Nephron progenitor cell (in vitro differentiated cells): ENCODE measurements at places on chromosomes 7 and 10.

DNA sequence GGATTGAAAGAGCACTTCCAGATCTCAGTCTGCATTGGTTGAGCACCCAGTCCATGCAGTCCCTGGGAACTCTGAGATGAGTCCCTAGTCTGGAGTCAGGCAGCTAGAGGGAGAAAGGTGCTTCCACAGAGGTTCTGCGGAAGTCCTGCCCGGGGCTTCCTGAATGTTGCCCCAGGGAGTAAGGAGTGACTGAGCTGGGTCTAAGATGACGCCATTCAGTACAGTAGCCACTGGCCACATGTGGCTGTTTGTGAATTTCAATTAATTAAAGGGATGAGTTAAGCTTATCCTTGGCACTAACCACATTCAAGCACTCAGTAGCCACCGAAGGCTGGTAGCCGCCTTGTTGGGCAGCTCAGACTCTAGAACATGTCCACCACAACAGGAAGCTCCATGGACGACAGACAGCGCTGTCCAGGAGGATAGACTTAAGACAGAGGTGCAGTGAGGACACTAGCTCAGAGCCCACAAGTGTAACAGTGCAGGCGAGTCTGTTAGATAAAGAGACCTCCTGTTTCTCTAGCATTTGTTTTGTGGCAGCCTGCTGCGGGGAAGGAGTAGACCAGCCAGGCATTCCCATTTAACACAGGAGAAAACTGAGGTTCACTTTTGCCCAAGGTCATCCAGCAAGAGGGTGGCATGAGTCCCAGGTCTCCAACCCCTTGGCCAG, 101.6 kb upstream of the PPIF start:
- no peak for DNase-seq

DNA sequence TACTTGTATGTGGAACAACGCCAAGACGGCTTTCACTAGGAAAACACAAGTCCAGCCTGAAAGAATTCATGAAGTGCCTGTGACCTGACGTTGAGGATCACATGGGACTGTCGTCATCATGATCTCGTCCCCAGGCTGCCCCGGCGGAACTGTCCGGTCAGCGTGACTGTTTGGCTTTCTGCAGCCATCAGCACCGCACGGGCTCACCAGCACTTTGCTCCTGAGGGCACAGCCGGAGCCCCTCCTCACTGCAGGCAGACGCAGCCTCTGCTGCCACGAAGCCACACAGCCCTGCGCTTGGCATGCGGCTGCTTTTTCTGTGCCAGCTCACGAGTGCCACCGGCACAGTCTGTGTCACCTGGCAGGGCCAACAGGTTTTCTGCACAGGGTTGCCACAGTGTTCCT, 9.4 kb upstream of the GET4 start:
- no peak for DNase-seq

- DNase-seq, result no peak
These were observed 50.0 kb upstream of the BET1 start for GRCh38 chr7:94054130-94054529.

GRCh38 chr7:1447551-1448244, 11.6 kb downstream of the MICALL2 start:
- DNase-seq, result no peak

GRCh38 chr7:155051355-155051754, 18.8 kb upstream of the HTR5A start:
- no peak for DNase-seq

DNA sequence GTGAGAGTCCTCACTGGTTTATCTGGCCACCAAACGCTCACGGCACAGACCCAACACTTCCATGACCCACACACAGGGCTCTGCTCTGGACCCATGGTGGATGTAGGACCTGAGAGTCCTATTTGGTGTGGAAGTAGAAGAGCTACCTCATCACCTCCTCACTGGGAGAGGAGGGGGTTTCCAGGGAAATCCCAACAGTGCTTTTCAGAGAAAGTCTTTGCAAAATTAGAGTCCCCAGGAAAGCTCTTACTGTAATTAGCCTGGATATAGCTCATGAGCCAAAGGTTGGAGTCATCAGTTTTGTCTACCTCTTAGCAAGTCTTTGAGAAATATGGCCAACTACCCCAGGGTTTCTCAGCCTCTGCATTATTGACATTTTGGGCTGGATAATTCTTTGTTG, 34.7 kb upstream of the TARP start:
- no peak for DNase-seq

GRCh38 chr7:36794689-36795088, 70.4 kb upstream of the AOAH start:
- no peak for DNase-seq

GRCh38 chr10:16947069-16947468, 129.8 kb upstream of the RSU1 start:
- DNase-seq, result no peak

DNA sequence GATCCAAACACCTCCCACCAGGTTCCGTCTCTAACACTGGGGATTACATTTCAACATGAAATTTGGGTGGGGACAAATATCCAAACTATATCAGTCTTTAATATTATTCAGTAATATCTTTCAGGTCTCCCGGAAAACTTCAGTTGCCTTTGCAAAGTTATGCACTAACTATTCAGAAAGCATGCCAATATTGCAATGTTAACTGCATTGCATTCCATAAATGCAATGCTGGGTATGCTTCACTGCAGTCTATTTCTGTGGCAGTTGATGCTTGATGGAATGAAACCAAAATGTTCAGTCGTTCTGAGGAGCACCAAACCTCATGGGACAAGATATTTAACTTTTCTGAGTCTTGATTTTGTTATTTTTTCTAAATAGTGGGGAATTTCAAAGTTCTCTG, 147.5 kb downstream of the SLC16A9 start:
- DNase-seq, result no peak

DNA sequence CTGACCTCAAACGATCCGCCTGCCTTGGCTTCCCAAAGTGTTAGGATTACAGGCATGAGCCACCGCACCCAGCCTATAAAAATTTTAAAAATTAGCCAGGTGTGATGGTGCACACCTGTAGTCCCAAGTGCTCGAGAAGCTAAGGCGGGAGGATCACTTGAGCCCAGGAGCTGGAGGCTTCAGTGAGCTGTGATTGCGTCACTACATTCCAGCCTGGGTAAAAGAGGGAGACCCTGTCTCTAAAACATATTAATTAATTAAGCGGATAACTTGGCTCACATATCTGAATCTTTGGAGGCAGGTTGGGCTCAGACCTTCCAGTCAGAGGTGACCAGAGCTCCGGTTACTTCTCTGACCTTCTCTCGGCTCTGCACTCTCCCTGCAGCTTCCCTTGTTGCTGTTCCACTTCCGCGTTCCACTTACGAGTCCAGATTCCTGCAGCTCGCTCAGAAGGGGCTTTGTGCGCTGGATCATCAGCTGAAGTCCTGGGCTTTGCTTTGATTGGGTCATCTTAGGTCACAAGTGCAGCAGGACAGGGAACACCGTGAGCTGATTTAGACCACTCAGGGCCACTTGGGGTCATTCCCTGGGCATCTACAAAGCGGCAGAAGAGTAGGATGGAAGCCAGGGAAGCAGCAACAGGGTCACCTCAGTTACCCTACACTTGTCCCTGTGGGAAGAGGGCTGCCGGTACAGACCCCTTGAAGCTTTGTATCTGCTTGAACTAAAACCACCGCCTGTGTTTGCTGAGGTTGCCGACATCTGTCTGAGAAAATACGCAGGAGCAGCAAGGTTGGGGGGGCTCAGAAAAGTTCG, 2.0 kb upstream of the ARPC1B start:
- peak; percentile 42 for DNase-seq

DNA sequence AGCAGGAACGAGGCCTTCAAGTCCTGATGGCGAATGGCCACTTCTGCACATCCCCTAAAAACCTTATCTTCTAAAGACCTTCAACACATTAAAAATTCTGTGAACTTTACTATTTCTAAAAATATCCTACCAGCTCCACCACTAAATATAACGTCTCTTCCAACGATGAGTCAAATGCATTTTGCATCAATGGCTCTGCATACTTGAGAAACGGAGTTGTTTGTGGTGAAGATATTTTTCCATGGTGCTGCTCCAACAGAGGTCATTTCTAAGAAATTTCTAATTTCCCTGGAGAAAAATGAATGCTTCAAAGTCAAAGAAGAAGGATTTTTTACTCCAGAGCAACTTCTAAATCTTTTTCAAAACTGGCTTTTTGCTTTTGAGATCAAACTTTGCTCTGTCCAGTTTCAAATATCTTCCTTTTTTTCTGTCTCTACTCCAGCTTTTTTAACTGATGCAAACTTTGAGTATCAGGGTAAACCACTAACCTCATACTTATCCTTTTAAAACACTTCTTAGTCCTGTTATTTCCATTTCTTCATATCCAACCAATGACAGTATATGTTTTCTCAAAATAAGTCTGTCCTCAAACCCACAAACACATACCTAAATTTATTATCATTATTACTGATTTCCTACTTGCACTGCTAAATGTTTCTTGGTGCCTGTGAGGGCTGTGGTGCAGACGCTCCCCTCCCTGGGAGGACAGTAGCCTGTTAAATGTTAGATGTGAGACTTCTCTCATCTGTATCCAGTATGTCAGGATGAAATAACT, 258.1 kb downstream of the KLF6 start:
- DNase-seq, result no peak

DNA sequence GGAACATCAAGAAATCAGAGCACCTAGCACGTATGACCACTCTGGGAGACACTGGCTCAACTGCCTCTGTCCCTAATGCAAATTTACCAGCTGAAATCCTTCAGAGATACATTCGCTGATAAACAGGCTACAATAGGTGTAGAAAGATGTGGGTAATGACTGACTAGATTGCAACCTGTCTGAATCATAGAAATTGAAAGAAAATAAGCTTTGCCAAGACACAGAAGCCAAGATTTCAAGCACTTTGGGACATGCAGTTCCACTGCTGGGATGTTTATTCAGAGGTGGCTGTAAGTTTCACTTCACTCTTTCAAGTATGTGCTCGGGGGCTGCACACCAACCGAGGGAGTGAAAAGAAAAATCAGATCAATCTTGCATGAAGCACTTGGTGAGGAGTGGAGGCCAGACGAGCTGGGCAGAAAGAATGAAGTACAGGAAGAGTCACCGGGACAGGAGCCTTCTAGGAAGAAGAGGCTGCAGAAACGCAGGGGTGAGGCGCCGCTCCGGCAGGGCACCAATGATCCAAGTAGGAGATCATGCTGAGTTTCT, 276.7 kb downstream of the PARD3 start:
- DNase-seq, result peak; percentile 5

- no peak for DNase-seq
These were observed 612.4 kb downstream of the ANKRD7 start for GRCh38 chr7:118836933-118837332.

DNA sequence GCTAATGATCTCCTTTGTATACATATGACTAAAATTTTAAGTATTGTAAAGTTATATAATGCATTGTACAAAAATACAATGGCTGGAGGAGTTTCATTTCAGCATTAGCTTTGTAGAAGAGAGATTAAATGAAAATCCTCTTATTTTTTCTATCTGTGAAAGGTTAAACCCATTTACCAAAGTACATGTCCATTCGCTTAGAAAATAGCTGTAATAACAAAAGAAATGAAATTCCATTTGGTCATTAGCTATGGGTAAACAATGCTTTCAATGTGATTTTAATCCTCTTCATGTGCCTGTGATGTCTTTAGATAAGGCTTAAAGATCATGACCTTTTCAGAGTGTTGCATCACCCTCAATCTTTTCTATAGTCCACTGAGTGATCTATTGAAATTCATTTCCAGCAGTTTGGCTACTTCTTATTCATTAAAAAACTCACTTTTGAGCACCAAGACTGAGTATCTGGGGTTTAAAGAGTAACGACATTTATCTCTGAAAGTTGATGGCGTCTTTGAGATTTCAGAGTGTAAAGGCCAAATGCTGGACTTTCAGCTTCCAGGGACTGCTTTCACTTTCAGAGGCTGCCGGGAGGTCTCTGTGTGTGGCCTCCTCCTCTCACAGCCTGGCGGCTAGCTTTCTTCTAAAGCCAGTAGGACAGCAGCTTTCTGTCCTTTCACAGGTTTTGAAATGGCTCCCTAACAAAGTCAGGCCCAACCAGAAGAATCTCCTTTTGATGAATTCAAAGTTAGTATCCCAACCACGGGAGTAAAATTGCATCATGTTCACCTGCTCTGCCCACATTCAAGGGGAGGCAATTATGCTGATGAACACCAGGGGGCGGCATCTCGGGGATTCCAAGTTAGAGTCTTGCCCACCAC, 701.4 kb upstream of the COBL start:
- DNase-seq, result peak; percentile 53

DNA sequence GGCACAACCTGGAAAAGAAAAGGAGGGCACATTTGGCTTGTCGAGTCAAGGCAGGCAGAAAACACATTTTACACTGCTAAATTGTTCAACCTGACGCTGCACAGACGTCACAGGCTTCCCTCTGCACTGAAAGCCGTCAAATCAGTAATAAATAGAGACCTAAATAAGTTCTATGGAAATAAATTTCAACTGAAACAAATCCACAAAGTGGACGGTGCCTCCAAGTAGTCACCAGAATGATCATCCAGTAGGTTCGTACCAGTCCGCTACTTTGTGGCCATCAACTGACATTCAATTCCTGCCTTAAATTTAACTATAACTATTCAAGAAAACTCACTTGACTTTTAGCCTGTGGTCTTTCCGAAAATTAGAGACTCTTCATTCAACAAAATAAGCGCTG, 49.0 kb downstream of the NPVF start:
- no peak for DNase-seq

GRCh38 chr7:100430493-100431285, 1.1 kb downstream of the MEPCE start:
- DNase-seq, result no peak
